ENCODE measurements at places on chromosomes 1 and 21.

DNA sequence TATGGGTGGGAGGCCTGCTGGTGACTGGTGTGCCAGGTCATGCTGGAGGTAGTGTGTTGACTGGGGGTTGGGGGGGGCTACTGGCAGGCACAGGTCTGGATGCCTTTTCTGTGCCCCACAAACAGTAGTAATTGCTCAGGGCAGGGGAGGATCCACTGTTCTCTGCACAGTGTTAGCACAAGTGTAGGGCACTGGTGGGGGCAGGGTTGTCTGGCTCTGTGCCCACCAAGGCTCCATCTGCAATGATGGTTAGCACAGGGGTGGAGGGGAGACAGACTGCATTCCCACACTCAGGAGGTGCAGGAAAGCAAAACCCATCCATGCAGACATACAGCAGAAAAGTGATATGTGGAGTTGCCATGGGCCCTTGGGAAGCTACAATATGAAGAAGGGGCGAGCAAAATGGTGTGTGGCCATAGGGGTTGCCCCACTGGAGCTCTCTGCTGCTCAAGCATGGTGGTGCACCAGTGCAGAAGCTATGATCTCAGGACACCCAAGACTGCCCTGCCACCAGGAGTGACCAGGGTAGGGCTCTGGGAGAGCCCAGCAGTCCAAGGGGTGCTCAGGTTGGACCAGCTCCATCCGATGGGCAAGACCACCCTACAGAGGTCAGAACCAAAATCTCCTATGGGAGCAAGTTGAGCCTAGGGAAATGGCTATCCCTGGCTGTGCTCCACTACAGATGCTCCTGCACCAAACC, 122.2 kb upstream of the KCTD3 start:
- DNase-seq: no peak

DNA sequence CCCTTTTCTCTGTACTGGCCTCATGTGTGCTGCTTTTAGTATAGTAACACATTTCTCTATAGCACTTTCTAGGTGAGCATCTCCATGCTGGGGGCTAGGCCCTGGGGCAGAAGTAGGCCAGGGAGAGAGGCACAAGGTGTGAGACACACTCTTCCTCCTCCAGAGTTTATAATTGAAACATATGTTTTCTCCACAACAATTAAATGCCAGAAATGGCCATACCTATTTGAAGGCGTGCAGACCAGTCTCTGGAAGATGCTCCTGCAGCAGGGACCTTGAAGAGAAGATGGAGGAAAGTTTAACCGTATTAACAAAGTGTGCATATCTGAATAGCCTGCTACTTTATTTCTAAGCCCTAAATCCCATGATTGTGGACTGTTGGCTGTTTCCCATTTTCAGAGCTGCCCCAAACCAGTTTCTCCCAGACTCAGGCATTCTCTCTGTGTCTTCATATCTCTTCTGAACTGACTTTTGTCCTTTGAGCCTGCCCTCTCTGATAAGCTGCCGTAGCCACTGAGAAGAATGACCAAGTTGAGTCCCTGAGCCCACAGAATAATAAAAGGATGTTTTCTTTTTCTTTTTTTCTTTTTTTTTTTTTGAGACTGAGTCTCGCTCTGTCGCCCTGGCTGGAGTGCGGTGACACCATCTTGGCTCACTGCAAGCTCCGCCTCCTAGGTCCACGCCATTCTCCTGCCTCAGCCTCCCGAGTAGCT, 81.3 kb downstream of the LRRC8D start:
- DNase-seq: no peak

DNA sequence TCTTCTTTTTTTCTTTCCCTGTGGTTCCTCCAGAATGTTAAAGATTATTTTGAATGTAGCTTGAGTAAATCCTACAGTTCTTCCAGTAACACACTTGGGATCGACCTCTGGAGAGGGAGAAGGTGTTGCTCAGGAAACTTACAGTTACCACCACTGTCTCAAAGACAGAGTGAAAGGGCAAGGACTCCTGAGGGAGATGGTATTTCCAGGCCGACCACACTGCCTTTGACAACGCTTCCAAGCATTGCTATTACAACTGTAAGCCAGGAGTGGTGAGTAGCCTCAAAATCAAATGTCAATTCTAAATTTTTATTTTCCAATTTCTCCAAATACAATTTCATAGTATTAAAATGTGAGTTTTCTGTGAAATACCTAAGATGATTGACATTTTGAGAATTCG, 125.9 kb downstream of the PDE4B start:
- DNase-seq: no peak

- DNase-seq: no peak
Measured at GRCh38 chr1:61825393-61825792, 83.1 kb downstream of the PATJ start.

- DNase-seq: no peak
Measured at GRCh38 chr1:185646202-185646683, 87.9 kb upstream of the HMCN1 start.

GRCh38 chr1:228507961-228508652, 20.9 kb downstream of the RNF187 start:
- DNase-seq: no peak

GRCh38 chr21:26118938-26119540, 51.5 kb downstream of the APP start:
- DNase-seq: no peak

Data from activated T-cell treated with anti-CD3 and anti-CD28 coated beads for 48 hours (primary cell).